COR-L47 (cell line): ENCODE measurements at places on chromosomes 1 and 21.

DNA sequence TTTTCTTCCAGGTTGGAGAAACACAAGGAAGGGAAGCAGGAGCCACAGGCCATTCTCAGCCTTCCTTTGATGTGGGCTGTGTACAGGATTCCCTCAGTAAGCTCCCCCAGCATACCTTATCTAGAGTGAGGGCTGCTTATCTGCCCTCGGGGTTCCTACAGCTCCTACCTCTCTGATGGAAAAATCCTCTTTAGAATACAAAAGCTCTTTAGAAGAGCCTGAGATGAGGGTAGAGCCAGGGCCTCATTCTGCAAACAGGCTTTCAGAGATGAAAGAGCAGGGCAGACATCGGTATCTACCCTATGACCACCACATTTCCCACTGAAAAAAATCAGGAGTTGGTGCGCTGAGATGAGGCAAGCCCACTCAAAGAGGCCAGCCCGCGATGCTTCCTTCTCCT, 85.1 kb downstream of the PLPP3 start:
- DNase-seq = no peak

DNA sequence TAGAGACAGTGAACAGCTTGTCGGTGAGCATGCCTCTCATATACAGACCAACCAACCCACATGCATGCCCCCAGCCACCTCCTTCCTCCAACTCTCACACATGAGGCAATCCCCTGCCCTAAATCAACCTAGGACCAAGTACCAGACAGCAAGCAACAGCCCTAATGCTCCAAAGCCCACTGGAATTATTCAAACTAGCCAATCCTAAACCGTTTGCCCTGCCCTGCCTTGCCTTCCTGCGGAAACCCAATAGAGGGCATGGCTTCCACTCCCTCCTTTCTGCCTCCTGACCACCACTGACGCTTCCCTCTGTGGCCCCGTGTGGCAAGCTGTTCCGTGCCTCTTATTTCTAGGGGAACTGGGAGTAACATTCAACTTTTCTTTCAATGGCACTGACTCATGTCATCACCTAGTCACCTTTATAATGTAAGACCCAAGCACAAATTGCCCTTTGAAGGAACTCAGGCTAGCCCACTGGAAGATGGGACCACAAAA, 129.3 kb upstream of the GJB5 start:
- no peak for DNase-seq

DNA sequence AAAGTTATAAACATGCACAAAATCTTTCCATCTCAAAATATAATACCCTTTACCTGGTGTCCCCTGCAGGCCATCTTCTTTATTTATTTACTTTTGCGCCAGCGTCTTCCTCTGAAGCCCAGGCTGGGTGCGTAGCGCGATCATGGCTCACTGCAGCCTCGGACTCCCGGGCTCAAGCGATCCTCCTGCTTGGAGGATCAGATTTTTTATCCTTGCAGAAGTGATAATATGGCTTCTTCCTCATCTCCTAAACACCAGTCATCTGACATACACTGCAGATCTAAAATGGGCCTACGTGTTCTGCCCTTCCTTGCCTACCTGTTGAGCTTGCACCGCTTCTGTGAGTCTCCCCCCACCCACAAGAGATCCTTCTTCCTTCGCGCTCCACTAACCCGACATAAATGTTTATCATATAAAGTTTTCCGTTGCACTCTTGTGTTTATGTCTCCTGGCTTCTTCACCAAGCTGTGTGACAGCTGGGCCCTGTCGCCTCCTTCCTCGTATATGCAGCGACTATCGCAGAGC, 506 bp upstream of the SRP9 start:
- DNase-seq = no peak

- no peak for DNase-seq
Measured at GRCh38 chr1:155260276-155260675, 1.9 kb downstream of the SCAMP3 start.

DNA sequence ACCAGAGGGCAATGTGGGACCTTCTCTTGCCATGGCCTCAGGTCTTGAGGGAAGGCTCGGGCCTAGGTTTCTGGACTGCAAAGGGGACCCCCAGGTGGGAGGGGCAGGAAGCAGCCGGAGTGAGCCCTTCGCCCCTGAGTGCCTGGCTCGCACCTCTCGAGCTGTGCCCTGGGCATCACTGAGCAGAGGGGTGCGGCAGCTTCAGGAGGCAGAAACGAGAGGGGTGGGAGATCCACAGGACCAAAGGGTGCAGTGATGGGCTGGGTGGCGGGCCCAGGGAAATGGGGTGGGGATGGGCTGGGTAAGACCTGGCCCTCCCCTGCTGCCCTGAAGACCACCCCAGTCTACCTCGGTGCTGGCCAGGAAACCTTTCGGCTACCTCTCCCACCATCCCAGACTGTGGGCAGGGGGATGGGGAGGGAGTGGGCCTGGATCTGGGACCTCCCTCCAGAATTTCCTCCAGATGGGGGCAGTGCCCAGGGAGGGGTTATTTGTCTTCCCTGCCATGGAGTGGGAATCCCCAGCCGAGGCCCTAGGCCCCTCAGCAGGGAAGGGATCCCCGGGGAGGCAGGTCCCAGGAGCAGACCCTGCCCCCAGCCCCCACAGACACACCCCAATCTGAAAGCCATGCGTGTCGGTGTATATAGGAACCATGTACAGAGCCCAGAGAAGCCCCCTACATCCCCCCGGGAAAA, 21.3 kb downstream of the A3GALT2 start:
- DNase-seq = no peak

DNA sequence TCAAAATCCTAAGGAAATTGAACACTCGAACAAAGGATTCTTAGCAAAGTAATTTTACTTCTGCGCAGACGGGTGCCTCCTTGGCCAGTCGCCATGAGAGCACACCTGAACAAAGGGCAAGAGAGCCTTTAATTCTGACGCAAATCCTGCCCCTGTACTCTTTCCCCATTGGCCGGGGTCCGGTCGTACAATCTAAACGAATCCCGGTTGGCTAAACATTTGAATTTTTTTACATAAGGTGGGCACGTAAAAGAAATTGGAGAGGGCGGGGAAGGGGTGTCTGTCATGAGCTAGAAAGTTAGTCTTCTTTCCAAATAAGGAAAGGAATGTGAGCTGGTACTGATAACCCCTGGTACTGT, 8.2 kb upstream of the IL22RA1 start:
- DNase-seq = peak; percentile 70

DNA sequence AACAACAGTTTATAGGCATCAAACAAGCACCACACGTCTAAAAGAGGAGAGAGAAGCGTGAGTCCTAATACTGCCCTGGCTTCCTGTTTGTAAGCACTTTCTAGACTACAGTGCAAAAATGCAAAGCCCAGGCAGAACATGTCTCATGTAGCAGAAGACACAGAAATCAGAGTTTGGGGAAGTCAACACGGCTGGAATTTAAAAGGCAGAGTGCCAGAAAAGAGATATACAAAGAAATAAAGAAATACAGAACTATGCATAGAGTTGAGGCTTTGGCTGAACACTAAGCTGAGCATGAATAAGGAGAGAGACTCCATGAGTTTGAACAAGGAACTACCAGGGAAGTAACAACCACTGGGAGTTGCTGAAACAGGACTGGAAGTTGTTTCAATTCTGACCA, 566.6 kb upstream of the NR5A2 start:
- DNase-seq = no peak

GRCh38 chr1:29166291-29166878, 15.3 kb downstream of the SRSF4 start:
- DNase-seq = no peak

DNA sequence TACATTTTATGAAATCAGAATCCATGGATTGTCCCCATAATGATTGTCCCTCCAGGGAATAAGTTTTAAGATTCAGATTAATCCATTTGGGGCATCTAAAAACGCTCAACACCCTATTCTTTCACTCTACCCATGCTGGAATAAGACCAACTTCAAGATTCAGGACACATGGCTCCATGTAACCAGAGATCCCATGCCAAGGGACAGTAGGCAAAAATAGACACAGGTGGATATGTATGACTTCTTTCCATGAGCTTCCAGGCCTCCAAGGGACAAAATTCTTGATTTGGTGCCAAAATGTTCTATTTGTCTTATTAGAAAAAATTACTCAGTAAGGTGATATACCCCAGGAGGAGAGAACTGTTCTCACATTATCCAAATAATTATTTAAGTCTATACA, 178.8 kb downstream of the NRIP1 start:
- no peak for DNase-seq
